ENCODE measurements at places on chromosomes 6 and 20.
A peak's percentile ranks its signal among the peaks of the same experiment; 100 is the strongest.

- peak; percentile 51 for DNase-seq
These were observed 584 bp downstream of the PTK7 start for GRCh38 chr6:43076464-43077332.

GRCh38 chr6:18306977-18307376, 42.6 kb upstream of the DEK start:
- DNase-seq = no peak

DNA sequence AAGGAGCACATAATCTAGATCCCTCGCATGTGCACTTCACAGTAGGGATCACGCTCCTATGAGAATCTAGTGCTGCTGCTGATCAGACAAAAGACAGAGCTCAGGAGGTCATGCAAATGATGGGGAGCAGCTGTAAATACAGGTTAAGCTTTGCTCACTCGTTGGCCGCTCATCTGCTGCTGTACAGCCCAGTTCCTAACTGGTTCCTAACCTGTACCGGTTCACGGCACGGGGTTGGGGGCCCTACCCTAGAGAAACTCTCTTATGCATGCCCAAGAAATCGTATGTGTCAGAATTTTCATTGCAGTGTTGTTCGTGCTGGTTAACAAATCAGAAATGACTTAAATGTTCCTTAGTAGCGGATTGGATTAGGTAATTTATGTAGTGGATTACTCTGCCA, 116.1 kb downstream of the CDH26 start:
- DNase-seq = no peak

- peak; percentile 59 for DNase-seq
These were observed at the start of gene NR2E1 for GRCh38 chr6:108165714-108166663. NR2E1 (plus strand) TSS chr6:108166022; CDS start chr6:108166766, 744 bp downstream.

DNA sequence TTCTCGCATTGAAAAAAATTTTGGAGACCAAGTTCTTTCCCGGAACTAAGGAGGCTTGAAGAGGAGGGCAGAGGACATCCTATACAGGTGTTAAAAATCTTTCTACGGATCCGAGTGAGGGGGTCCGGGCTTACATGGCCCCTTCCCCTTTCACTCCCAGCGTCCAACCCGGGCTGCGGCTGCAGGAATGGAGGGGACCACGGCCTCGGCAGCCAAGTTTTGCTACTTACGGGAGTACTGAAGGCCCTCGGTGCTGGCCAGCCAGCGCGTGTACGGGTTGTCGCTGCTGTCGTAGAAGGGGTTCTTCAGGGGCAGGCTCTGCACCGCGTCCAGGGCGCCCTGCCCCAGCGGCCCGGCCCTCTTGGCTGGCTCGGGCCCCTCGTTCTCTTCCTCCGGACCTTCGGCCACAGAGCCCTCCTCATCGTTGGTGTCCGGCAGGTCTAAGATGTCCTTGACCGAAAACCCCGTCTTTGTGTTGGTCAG, 642 bp downstream of the NKX2-2 start:
- no peak for DNase-seq

GRCh38 chr6:26054781-26055718, 32.2 kb upstream of the HFE start:
- peak; percentile 96 for DNase-seq

- no peak for DNase-seq
These were observed 233.7 kb downstream of the DLL1 start for GRCh38 chr6:170057034-170057734.

GRCh38 chr6:147384029-147384428, 124.5 kb upstream of the SAMD5 start:
- no peak for DNase-seq

DNA sequence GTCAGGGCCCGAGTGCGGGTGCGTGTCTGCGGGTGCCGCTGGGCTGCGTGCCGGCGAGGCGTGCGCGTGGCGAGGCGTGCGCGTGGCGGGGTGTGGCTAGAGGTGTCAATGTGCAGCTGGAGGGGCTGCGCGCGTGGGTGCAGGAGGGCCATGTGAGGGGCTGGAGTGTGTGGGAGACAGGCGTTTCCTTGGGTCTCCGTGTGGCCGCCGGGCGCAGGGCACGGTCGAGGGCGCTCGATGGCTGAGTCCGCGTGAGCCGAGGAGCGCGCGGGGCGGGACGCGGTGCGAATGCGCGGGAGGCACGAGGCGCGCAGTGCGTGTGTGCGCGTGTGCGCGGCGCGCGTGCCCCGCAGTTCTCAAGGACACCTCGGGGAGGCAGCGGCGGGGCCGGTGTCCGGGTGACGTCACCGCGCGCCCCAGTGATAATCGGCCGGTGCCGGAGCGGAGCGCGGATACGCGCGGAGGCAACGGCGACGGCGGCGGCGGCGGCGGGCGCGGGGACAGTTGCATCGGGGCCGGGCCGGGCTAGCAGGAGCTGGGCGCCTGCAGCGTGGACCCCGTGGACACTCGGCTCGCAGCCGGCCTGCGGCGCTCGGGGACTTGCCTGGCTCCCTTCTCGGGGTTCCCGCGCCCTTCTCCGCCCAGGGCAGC, 38.7 kb downstream of the YTHDF1 start:
- DNase-seq = peak; percentile 97

DNA sequence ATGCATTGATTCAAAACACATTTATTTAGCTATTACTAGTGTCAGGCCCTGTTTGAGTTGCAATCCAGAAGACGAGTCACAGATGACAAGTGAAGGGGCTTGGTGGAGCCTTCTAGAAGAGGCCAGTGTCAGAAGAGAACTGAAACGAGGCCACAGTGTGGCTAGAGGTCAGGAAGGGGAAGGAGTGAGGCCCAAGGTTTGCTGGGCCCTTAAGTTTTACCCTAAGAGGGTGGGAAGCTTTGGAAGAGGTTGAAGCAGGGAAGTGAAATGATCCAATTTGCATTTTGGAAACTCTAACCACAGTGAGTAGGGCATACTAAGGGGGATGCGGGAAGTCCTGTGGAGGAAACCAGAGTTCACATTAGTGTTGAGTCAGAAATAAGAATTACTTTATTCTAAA, 25.0 kb downstream of the TTK start:
- DNase-seq = no peak

DNA sequence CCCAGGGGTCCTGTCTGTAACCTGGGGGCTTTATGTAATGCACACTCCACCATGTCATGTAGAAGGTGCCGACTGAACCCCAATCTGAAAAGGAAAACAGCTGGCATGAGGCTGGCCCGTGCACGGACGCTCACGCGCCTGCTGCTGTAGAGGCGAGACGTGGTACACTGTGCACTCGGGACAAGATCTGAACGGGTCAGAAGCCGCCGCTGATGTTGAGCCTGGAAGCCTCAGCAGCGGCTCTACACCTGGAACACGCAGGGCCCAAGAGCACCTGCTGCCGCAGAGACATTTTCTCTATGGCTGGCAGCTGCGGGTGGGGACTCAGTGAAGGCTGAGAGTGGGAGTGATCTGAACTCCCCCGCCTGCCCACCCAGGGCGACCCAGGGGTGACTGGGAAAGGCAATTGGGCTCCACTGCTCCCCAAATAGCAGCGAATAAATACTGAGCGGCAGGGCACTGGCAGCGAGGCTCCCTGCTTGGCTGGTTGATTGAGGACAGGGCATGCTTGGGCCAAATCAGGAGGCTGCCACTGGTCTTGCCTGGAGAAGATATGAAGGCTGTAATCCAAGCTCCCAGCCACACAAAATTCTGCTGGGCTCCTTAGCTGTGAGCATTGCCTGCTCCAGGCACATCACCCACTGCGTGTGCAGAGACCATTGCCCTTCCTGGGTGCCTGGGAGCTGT, 2.5 kb upstream of the OGFR start:
- no peak for DNase-seq

- DNase-seq = no peak
These were observed 151.0 kb upstream of the HEY2 start for GRCh38 chr6:125598422-125598821.

GRCh38 chr6:135322427-135323201, 141.5 kb downstream of the MYB start:
- DNase-seq = no peak

DNA sequence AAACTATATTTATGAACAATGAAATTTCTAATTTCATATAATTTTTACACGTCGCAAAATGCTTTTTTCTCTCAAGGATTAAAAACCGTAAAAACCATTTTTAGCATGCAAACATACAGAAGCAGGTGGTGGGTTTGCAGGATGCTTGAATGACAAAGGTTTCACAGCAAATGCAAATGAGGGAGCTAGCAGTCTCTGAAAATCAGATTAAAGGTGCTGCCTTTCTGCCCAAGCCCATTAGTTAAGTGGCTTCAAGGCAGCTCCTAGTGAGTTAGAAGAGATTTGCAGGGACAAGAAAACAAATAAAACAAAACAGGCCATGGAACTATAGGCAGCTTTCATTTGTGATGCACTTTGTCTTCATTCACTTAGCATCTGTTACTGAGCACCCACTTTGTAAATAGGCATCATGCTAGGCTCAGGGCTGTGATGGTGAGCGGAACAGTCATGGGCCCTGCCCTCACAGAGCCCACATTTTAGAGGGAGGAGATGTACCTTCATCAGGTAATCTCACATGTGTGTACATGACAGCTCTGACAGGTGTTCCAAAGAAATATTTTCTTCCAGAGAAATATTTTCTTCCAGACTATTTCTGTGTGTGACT, 29.5 kb downstream of the NAPB start:
- no peak for DNase-seq

DNA sequence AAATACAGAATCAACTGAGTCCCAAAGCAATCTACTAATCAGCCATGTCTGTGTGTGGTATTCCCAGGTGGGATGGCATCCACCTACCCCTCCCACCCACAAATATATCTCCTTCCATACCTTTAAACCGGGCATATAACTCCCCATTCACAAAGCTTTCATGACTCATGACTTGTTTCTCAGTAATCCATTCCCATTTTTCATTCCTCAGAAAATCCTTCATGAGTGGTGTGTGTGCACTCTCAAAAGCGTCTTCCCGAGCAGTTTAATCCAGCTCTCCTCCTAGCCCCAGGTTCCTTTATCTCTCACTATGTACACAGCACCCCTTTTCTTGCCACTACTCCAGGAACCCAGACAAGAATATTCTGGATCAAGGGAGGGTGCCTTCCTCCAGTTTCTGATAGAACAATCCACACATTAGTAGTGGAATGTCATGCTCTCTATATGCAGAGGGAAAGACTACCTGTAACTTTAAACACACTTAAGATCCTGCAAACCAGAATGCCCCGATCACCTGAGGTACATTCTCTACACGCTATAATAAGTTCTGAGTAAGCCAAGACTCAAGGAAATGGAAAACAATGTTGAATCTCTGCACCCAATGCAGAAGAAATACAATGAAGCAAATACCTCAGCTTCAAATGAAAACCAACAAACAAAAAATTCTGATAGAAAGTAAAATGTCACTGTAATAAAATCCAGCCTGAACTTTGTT, 55.7 kb upstream of the IPCEF1 start:
- no peak for DNase-seq

DNA sequence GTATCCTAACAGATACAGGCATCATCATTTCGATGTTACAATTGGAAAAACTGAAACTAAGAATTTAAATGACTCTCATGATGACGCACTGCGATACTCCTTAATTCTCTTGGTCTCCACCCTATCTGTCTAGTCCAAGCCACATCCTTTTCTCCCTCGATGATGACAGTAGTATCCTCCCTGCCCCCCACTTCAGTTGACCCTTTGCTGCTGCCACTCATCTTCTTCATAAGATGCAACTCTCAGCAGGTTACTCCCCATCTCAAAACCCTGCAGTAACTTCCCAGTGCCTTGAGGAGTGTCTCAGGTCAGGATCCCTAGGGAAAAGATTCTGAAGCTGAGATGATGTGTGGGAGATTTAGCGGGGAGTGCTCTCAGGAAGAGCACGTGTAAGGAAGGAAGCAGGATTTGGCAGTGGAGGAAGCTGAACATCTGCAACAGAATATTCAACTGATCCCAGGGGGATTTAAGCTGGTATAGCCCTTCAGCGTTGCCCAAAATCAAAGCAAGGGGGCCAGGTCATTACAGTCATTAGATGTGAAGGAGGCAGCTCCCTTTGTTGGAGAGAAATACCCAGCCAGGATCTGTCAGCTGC, 16.1 kb downstream of the JPH2 start:
- no peak for DNase-seq

DNA sequence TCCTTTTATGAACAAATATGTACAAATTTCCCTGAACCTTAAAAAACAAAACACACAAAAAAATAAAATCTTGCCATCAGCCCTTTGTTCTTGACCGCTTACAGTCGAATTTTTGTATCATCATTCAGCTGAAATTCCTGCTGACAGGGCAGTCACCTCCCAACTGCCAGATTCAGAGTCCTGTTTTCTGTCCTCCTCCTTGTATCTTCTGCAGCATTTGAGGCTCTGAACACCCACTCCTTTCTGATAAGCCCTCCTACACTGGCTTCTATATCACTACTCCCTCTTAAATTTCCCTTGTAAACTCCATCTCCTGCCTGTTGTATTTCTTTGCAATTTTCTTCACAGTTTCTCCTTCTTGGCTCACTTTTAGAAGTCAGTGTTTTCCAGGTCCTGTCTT, 77.8 kb upstream of the CCN6 start:
- no peak for DNase-seq

- DNase-seq = peak; percentile 63
These were observed 138.0 kb downstream of the CARMIL1 start for GRCh38 chr6:25417046-25417605.

GRCh38 chr6:158500016-158500735, 59.7 kb upstream of the TMEM181 start:
- no peak for DNase-seq

- DNase-seq = peak; percentile 86
These were observed 79.7 kb upstream of the MBOAT1 start for GRCh38 chr6:20291764-20292580.

DNA sequence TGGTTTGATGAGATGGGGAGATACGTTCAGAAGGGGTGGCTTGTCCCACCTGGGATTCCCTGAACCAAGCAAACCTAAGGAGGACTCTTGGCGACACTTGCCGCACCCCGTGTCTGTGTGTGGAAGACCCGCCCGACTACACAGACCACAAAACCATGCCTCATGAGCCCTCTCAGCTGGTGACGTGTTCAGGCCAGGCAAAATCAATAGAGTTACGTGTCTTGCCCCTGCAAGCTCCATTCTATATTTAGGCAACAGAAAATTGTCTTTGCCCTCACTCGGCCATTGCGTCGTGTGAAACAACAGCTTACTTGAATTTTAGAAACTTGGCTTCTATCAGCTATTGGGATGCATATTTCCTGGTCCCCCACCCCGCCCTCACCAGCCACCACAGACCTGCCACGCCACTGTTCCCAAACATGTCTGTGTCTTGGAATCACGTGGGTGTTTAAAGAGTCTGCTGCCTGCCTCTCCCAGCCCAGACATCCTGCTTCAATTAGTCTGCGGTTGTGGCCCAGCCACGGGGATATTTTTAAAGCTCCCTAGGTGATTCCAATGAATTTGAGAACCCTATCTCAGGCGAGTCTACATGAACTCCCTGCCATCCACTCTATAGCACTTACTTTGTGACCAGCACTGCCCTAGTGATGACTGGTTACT, 279.2 kb upstream of the EXOC2 start:
- DNase-seq = no peak

Measured in brain (organoid and tissue), 16 donors.